ENCODE measurements at places on chromosomes 6 and 20. TPM values are rescaled to one million over a fixed set of nuclear protein-coding genes. Genes with fewer than 3 reads are reported as not detected.

The PHACTR1 gene
- 10.0 TPM for total RNA-seq

The CCN2 gene
- total RNA-seq = 1,253 TPM

The OR12D3 gene
- total RNA-seq = not detected

The PPP1R3G gene
- 0.39 TPM for total RNA-seq

DNA sequence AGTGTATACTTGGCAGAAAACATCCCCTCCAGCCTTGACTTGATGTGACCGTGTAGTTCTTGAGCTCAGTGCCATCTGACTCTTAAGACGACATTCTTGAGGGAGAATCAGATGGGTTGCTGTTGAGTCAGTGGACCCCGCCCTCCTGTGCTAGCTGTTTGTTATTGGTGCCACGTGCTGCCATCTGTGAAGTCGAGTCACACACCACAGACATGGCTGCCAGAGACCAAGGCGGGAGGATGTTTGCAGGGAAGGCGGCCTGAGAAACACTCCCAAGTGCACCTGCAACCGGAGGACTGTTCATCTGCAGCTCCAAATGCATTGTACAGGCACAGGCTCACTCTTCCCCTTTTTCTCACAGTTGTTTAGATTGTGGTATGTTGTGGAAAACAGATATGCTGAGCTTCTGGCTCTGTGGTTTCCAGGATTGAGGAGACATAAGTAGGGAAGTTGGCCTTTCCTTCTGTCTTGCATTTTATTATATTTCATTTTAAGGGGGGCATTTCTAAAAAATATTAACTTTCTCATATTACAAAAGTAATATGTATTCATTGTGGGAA is 345.3 kb upstream of the ZFP64 start:
- no peaks in the 10 kb centered on the region for H3K4me1 ChIP-seq
- no peak overlapping the region for H3K4me3 ChIP-seq
- H3K27me3 ChIP-seq = no peaks in the 10 kb centered on the region
- peak; percentile 39 for DNase-seq

DNA sequence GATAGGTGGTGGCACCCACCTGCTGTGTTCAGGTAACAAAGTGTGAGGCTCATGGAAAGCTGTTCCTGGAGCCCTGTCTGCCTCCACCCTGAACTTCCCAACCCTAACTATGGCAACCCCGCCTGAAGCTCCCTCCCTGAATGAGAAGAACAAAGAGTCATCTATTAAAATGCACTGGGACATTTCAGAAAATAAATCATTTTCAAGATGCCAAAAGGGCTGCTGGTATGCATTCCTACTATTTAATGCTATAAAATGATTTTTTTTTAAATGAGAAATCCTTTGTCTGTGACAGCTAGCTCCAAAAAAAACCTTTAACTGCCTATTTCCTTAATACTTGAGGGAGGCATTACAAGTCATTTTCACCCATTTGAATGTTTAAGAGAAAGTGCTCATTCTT is 84.3 kb upstream of the MRPS10 start:
- no peaks in the 10 kb centered on the region for H3K27me3 ChIP-seq
- no peak overlapping the region for H3K27ac ChIP-seq
- H3K4me1 ChIP-seq = no peaks in the 10 kb centered on the region
- DNase-seq = no peak
- H3K4me3 ChIP-seq = no peak overlapping the region
- H3K36me3 ChIP-seq = no peaks in the 10 kb centered on the region

GRCh38 chr6:54291738-54292137 is 16.5 kb upstream of the TINAG start:
- H3K36me3 ChIP-seq = no peaks in the 10 kb centered on the region
- DNase-seq = peak; percentile 90
- H3K4me1 ChIP-seq = peaks cover 12% of the 10 kb centered on the region
- H3K4me3 ChIP-seq = no peak overlapping the region

DNA sequence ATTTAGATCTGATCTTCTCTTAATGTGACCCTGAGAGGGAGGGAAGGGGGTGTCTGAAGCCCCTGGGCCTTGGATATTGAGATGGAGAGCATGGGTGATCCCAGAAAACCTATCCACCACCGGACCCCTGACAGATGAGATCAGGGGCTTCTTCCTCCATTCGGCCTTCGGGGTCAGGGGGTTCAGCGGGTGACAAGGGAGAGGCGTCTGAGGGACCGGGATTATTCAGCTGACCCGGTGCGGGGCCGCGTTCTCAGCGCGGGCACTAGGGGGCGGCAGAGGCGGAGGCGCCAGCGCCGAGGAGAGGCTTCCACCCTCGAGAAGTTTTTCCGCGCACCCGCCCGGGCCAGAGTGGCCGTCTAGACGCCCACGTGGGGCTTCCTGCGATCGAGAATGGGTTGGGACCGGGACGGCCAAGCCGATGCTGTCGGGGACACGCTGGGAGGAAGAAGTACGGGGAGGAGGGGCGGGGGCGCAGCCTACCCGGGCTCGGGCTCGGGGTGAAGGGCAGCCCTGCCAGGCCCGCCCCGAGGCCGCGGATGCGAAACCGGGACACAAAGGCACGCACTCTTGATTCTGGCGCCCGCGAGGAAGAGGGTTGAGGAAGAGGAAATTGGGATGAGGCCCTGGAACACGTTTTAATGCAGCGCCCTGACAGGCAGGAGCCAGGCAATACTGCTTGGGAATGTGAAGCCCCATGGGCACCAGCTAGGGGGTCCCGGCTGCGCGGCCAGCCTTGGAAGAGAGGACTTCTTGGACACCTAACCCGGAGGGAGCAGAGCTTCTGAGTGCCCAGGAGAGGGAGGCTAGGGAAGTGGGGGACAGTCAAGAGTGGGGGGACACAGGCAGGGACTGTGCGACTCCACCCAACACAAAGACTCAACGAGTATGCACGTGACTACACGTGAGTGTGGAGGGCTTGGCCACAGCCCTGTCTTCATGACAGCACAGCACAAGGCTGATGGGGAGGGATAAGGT is 30.6 kb downstream of the COL11A2 start:
- peak; percentile 18 for DNase-seq
- H3K4me3 ChIP-seq = peak overlapping the region; percentile 52
- H3K4me1 ChIP-seq = peaks cover 16% of the 10 kb centered on the region
- H3K27me3 ChIP-seq = peaks cover 2% of the 10 kb centered on the region
- no peak overlapping the region for H3K27ac ChIP-seq
- no peaks in the 10 kb centered on the region for H3K36me3 ChIP-seq

DNA sequence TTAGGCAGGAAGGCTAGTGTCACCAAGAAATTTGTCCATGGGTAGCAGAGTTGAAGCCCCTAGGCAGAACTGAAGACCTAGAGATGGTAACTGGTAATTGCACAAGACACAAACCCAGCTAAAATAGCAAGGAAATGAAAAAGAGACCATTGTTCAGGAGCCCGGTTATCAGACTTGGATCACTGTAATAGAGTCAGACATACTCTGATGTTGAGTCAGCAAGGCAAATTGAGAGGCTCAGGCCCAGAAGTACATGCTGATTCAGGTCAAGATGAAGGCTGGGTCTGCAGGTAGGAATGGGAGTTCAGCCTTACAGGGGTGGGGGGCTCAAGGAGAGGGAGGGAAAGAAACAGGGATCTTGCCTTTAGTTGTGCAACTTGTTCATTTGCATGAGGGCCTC is 6.5 kb upstream of the TMEM242 start:
- H3K27ac ChIP-seq = no peak overlapping the region
- H3K36me3 ChIP-seq = no peaks in the 10 kb centered on the region
- peaks cover 21% of the 10 kb centered on the region for H3K4me1 ChIP-seq
- DNase-seq = peak; percentile 60
- H3K27me3 ChIP-seq = peaks cover 9% of the 10 kb centered on the region

GRCh38 chr6:168338777-168339176 is 19.2 kb upstream of the DACT2 start:
- no peaks in the 10 kb centered on the region for H3K4me1 ChIP-seq
- no peaks in the 10 kb centered on the region for H3K27me3 ChIP-seq
- H3K27ac ChIP-seq = no peak overlapping the region
- DNase-seq = no peak

DNA sequence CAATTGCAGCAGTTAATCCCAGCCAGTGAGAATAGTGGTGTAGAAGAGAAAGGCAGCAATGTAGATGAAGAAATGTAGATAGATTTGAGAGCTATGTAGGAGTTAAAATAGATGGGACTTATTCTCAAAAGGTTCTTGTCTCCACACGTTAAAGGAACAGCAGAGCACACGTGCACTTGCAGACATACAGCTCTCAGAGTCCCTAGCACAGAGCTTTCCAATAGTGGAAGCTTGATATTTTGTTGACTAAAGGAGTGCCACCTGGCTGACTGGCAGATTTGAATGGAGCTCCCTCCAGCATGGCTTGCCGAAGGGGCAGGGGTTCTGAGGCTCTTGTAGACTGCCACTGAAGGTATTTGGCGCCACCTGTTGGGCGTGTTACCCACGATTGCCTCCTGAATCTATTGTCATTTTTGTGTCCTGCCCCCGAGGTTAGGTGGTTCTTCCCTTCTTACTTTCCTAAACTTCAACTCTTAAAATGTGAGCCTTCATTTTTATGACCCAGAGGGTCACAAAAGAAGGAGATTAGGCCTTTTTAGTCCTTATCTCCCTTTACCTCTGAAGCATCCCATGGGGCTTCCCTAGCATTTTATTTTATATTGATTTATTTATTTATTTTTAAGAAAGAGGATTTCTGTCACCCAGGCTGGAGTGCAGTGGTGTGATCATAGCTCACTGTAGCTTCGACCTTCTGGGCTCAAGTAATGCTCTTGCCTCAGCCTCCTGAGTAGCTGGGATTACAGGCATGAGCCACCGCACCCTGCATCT is 16.4 kb downstream of the BRD2 start:
- no peaks in the 10 kb centered on the region for H3K4me1 ChIP-seq
- H3K36me3 ChIP-seq = peaks cover 31% of the 10 kb centered on the region
- no peak overlapping the region for H3K4me3 ChIP-seq
- DNase-seq = peak; percentile 57
- H3K27ac ChIP-seq = no peak overlapping the region
- H3K27me3 ChIP-seq = peaks cover 10% of the 10 kb centered on the region

DNA sequence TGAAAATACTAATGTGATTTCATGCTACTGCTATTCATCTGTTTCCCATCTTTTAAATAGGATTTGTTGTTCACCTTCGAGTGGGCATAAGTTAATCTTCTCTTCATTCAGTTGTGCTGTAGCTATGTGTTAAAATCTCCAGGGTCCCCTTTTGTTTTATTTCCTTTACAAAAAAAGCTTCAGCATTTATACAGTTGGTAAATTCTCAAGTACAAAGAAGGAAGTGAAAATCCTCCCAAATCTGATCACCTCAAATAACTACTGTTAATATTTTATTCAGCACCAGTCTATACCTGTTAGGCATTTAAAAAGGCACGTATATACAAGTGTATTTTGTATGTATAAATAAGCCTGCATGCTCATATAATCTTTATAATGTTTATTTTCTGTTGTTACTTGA is 251.2 kb downstream of the TMEM242 start:
- no peaks in the 10 kb centered on the region for H3K27me3 ChIP-seq
- DNase-seq = no peak
- no peaks in the 10 kb centered on the region for H3K36me3 ChIP-seq
- H3K4me3 ChIP-seq = no peak overlapping the region
- H3K27ac ChIP-seq = no peak overlapping the region
- peaks cover 13% of the 10 kb centered on the region for H3K4me1 ChIP-seq

- H3K27me3 ChIP-seq = no peaks in the 10 kb centered on the region
- DNase-seq = no peak
- peaks cover 9% of the 10 kb centered on the region for H3K36me3 ChIP-seq
- no peaks in the 10 kb centered on the region for H3K4me1 ChIP-seq
- no peak overlapping the region for H3K27ac ChIP-seq
Observed at GRCh38 chr6:111338843-111339242, 144.2 kb downstream of the REV3L start.

DNA sequence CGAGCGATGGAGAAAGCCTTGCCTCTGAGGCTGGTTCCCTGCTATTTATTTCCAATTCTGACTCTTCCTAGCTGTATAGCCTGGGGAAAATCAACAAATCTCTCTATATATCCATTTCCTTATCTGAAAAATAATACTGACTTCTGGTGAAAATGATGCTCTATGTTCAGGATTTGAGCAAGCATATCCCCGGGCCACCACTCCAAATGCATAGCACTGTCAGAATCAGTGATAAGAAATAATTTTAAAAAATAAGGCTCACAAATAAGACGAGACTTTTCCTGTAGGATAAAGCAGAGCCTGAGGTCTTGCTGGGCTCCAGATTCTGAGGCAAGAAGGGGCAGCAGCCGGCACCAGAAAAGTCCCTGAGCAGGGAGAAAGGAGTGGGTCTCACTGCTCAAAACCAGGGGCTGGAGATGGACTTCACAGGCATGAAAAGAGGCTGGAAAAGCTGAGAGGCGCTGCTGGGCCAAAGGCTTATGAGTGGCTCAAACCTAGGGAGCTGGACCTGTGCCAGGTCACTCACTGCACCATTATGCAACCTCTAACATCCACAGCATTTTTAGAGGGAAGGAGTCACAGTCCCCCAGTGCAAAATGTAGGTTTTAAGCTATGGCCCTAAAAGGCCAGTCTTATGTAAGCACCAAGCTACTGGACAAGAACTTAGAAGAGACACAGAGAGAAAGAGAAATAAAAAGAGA is 48.1 kb upstream of the SLC17A4 start:
- DNase-seq = no peak
- no peaks in the 10 kb centered on the region for H3K36me3 ChIP-seq
- no peaks in the 10 kb centered on the region for H3K27me3 ChIP-seq
- no peak overlapping the region for H3K4me3 ChIP-seq
- no peak overlapping the region for H3K27ac ChIP-seq

GRCh38 chr6:34360556-34360955 is 31.9 kb downstream of the NUDT3 start:
- H3K36me3 ChIP-seq = no peaks in the 10 kb centered on the region
- peak; percentile 84 for DNase-seq
- H3K4me3 ChIP-seq = peak overlapping the region; percentile 15
- no peaks in the 10 kb centered on the region for H3K27me3 ChIP-seq
